ENCODE measurements at places on chromosomes 7 and 10.

GRCh38 chr7:156944876-156945275 lies 4.6 kb upstream of the NOM1 start:
- no peak for DNase-seq

DNA sequence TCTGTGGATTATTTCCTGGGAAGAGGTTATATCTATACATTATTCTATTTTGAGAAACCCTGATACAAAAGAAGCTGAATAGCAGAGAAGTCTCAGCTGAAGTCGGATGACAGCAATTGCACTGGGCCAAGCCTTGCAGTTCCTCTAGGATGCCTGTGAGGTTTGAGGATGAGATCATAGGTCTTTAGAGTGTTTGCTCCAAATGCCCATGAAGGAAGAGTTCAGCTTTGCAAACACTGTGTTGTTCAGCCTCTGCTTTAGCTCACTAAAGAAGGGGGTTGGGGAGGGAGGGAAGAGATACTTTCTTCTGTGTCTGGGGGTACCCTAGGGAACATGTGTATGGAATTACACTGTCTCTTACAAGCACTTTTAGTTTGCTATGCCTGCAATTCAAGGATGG lies 282.5 kb upstream of the NRP1 start:
- no peak for DNase-seq

DNA sequence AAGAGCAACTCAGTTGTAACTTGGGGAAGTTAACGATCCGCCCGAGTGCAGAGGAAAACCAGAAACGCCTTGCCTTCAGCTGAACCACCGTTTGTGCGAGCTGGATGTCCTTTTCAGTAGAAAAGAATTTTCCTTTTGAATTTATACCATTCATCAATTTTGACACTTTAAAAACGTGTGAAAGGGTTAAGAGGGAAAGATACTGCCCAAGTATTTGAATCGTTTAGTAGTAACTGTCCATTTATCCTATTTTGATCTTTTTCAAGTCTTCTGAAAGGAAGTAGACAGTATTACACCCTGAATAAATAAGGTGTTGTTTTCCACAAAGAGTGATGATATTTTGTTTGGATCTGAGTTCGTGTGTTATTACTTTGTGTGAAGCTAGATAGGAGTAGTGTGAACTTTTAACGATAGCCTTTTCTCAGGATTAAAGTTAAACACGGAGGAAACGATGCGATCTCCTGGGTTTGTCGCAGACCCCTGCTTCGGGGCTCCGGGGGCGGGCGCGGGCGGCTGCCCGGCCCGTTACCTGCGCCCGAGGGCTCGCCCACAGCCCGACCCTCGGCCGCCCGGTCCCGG lies 830 bp upstream of the BMI1 start:
- DNase-seq, result no peak

DNA sequence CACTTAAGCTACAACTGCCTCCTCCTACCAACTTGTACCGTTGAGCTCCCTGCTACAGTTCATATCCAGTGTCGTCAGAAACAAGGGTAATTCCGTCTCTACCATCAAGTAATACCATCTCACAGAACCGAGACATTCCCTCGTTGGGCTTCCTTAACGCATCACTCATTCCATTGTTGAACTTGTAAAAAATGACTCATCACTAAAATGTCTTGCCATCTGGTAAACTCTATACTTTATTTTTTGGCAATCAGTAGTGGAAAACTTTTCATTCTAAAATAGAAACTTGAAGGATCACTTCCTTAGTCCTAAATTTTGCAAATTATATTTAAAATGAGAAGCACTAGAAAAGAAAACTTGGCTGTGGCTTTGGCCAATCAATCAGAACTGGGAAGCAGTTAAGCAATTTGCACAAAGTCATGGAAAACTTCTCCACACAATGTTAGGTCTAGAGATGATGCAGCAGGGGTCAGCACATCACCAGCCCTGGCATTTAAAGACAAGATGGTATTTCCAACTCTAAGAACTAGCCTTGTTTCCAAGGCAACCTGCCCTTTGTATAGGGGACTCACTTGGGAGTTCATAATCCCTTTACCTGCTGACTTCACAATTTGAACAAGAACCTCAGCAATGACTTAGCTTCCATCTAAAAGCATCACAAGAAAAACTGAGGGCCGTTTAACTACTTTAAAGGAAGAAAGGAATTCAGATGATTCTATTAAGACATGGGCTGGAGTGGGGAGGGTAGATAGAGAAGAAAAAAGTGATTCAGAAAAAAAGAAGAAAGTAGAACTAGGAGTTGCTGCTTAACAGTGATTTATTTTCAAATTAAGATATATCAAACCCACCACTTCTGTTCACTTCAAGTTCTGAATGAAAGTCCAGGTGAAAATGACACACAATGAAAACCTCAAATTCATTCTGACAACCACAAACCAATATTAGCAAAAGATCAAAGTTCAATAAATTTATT lies 288.1 kb downstream of the PARD3 start:
- DNase-seq, result no peak

DNA sequence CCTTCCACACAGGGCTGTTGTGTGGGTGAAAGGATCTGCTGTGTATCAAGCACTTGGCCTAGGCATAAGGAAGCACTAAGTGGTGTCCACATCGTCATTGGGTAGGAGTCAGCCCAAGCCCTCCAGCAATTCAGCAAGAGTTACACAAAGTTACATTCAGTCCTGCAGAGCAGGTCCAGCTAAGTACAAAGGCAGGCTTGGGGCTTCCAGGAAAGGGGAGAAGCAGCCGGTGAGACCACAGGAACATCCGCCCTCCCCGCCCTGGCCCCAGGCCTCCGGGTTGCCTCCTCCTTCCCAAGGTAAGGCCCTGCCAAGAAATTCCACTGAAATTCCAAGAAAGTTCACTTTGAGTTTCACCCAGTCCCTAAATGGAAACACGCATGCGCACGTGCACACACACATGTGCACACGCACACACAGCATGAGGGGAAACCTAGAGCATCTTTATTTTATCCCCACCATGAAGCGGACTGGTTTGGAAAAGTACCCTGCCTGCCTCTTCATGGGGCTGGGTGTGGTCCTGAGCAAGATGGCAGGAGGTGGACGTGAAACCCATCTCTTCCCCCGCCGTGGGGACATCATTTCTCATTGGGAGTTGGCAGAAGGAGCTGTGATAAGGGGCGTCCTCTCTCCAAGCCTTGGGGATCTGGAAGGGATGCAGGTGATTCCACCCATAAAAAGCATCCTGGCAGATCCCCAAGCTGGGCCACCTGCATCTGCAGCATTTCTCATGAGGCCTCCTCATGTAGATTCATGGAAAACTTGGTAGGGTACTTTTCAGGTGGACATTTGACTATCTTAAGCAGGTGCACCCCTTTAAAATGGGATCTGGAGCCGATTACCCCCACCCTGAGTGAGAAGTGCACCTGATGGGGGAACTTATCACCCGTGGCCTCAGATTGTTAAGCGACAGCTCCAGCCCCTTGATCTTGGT lies 69.1 kb upstream of the NANOS1 start:
- DNase-seq, result no peak

DNA sequence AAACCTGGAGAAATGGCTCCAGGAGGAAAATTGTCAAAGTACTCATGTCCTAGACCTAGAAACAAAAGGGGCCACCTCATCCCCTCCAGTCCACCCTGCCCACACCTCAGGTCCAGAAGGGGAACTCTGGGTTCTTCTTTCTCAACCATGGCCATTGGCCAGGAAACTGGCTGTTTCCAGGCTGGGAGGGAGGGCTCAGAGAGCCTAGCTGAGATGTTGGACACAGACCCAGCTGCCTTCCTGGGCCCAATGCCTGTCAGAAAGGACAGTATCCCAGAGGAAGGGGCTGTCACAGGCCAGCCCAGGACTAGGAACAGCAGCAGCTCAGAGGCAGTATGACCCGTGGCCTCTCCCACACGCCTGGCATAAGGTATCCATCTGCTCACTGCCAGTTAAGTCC lies 9.6 kb downstream of the GRID1 start:
- DNase-seq, result no peak

GRCh38 chr10:12974491-12975199 lies 26.9 kb downstream of the CCDC3 start:
- DNase-seq, result no peak

DNA sequence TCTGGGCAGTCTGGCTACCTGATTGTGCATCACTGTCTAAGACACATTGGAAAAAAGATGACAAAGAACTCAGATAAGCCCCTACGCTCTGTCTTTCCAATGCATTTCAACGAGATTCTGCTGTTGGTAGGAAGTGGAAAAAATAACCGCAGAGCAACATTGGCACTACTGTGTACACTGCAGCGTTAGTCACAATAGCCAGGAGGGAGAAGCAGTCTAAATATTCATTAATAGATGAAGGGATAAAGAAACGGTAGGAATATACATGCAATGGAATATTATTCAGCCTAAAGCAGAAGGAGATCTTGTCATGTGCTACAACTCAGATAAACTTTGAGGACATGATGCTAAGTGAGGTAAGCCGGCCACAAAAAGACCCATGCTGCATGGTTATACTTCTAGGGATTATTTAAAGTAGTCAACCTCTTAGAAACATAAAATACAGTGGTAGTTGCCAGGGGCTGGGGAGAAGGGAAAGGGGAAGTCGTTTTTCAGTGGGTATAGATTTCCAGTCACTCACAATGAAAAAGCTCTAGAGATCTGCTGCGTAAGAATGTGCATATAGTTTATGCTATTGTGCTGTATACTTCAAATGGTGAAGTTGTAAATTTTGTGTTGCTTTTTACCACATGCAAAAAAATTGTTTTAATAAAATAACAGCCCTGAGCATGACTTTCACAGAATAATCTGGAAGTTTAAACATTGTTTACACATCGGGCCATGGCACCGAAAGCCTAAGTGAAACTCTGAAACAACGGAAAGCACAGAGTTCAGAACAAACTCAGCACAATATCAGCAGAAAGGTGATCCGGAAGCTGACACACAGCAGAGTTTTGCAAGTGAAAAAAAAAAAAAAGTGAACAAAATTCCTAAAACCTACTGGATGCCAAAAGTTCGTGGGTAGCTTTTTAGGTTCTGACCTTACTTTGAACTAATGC lies 40.1 kb downstream of the ELMO1 start:
- no peak for DNase-seq

DNA sequence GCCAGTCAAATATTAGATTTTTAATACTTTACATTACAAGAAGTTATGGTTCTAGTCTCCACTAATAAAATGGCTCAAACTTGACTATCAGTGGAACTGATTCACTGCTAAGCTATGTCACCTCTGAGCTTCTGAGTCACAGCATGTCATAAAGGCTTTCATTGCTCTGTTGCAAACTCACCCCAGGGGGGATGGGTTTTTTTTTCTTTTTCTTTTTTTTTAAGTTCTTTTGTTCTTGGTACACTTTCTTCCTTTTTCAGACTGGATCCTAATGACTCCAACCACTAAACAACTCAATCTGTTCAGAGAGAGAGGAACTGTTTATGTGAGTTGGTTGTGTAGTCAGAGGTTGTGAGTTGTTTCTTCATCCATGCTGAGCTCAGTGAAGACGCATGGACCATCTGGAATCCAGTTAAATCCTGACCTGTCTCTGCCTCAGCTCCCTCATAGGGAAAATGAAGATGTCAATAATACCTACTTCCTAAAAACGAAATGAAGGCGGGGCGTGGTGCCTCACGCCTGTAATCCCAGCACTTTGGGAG lies 11.0 kb downstream of the MYOF start:
- no peak for DNase-seq

GRCh38 chr10:50210876-50211275 lies 40.4 kb downstream of the ASAH2 start:
- no peak for DNase-seq

DNA sequence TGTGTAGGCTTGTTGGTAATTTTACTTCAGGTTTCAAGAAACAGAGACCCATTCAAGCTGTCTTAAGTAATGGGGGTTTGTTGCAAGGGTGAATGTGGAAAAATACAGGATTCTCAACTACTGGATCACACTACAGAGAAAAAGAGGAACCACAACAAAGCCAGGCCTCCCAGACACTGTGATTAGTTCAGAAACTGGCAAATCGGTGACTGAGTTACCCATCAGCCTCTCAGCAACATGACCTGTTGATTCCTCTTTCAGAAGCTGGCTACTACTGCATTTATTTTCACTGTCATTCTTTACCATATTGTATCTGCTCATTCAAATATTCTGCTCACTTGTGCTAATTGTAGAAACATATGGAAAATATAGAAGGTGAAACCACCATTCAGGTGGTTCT lies 16.0 kb downstream of the CCDC71L start:
- no peak for DNase-seq

- no peak for DNase-seq
These were observed 11.7 kb downstream of the TLL2 start for GRCh38 chr10:96501985-96502384.

- DNase-seq, result no peak
These were observed 23.4 kb downstream of the FRMPD2 start for GRCh38 chr10:48251152-48251524.

- DNase-seq, result no peak
These were observed 67.3 kb upstream of the NPY start for GRCh38 chr7:24216576-24217125.

DNA sequence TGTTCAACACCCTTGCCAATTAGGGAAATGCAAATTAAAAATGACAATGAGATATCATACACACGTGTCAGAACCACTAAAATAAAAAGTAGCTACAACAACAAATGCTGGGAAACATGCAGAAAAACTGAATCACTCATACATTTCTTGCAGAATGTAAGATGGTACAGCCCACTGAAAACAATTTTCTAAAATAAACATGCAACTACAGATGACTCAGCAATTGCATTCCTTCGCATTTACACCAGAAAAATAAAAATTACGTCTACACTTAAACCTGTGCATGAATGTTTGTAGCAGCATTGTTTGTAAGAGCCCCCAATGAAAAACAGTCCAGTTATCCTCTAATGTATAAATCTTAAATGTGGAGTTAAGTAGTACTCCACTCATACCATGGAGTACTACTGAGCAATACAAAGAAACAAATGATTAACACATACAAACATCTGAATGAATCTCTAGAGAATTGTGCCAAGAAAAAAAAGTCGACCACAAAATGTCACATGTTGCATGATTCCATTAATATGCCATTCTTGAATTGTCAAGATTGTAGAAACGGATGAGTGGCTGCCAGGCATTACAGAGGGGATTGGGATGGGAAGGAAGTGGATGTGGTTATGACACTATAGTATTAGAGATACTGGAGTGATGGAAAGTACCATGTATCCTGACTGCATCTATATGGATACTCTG lies 134.6 kb upstream of the NPSR1 start:
- DNase-seq, result no peak

DNA sequence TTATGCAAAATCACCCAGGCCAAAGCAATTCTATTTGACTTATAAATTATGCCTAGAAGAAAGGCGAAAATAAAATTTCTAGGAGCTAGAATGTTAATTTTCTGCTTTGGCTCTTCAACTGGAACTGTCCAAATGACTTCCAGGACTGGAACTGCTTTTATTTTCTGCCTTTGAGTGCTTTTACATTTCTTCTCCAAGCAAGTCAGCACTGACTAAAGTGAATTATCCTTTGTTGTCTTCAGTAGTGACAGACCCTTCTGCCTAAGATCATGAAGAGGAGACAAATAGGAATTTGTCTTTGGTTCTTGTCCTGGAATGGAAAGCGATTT lies 255.9 kb downstream of the DNAJB9 start:
- DNase-seq, result no peak

All from stimulated activated CD8-positive, alpha-beta memory T cell treated with anti-CD3 and anti-CD28 coated beads, Interleukin-12 subunit alpha, Interleukin-12 subunit beta, amount 100 ng/mL, for 1 hour (primary cell).